ENCODE measurements at places on chromosomes 4 and X. TPM values are rescaled to one million over a fixed set of nuclear protein-coding genes. Genes with fewer than 3 reads are reported as not detected.
A peak's percentile ranks its signal among the peaks of the same experiment; 100 is the strongest.

TDO2 gene
- 0.10 TPM for total RNA-seq

GRCh38 chr4:27176400-27176799 is 315.8 kb downstream of the STIM2 start:
- no peak overlapping the region for H3K27ac ChIP-seq
- no peaks in the 10 kb centered on the region for H3K4me1 ChIP-seq
- DNase-seq = peak; percentile 66
- no peak overlapping the region for H3K4me3 ChIP-seq
- H3K27me3 ChIP-seq = no peaks in the 10 kb centered on the region

- no peak overlapping the region for H3K4me3 ChIP-seq
- no peaks in the 10 kb centered on the region for H3K36me3 ChIP-seq
- DNase-seq = no peak
Observed at GRCh38 chr4:34492414-34492813, 1751.9 kb downstream of the ARAP2 start.

DNA sequence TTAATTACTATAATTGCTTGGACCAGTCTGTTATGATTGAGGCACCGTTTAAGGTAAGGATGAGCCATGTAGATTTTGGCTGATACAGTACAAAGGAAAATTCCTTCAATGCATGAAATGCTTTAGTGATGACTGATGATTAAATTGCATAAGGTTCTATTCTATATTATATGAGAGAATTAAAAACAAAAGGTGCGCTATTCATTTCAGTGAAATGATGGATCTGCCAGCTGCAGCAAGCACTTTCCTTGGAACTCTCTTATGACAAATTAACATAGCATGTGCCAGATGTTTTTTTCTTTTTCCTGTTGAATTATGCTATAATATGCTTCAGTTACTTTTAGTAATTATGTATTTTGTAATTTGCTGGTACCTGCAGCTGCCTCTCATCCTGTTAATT is 98.5 kb downstream of the JADE1 start:
- no peaks in the 10 kb centered on the region for H3K27me3 ChIP-seq
- H3K27ac ChIP-seq = no peak overlapping the region
- no peaks in the 10 kb centered on the region for H3K4me1 ChIP-seq
- no peak overlapping the region for H3K4me3 ChIP-seq
- no peaks in the 10 kb centered on the region for H3K36me3 ChIP-seq
- no peak for DNase-seq

STPG2 gene
- total RNA-seq = not detected

DNA sequence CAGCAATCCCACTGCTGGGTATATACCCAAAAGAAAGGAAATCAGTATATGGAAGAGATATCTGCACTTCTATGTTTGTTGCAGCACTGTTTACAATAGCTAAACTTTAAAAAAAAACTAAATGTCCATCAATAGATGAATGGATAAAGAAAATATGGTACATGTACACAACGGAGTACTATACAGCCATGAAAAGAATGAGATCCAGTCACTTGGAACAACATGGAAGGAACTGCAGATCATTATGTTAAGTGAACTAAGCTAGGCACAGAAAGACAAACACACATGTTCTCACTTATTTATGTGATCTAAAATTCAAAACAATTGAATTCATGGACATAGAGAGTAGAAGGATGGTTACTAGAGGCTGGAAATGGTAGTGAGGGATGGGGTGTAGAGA is 400.7 kb downstream of the ZNF674 start:
- no peak overlapping the region for H3K4me3 ChIP-seq
- no peak overlapping the region for H3K27ac ChIP-seq
- no peaks in the 10 kb centered on the region for H3K27me3 ChIP-seq
- no peak for DNase-seq

- peaks cover 5% of the 10 kb centered on the region for H3K4me1 ChIP-seq
- no peaks in the 10 kb centered on the region for H3K36me3 ChIP-seq
- peak; percentile 40 for DNase-seq
- peaks cover 51% of the 10 kb centered on the region for H3K27me3 ChIP-seq
Observed at GRCh38 chr4:1010395-1011021, 918 bp upstream of the FGFRL1 start.

- no peaks in the 10 kb centered on the region for H3K36me3 ChIP-seq
- no peak overlapping the region for H3K27ac ChIP-seq
- H3K4me1 ChIP-seq = no peaks in the 10 kb centered on the region
- H3K27me3 ChIP-seq = no peaks in the 10 kb centered on the region
- DNase-seq = no peak
- H3K4me3 ChIP-seq = no peak overlapping the region
Observed at GRCh38 chr4:86530183-86530582, 63.9 kb upstream of the PTPN13 start.

- H3K4me1 ChIP-seq = 0 out of 2 replicates have a peak, but pooled peaks cover 6% of the 10 kb centered on the region
- no peaks in the 10 kb centered on the region for H3K36me3 ChIP-seq
- no peak overlapping the region for H3K27ac ChIP-seq
- peak; percentile 27 for DNase-seq
Observed at GRCh38 chr4:159420162-159421057, 317.5 kb downstream of the RAPGEF2 start.

- no peak for DNase-seq
- peaks cover 9% of the 10 kb centered on the region for H3K4me1 ChIP-seq
- no peak overlapping the region for H3K27ac ChIP-seq
- H3K36me3 ChIP-seq = no peaks in the 10 kb centered on the region
Observed at GRCh38 chr4:142551517-142552305, 294.4 kb downstream of the INPP4B start.

SERPINA7 gene
- not detected for total RNA-seq

CCSER1 gene
- 3.4 TPM for total RNA-seq

MAGEA4 gene
- total RNA-seq = 2.8 TPM

- peaks cover 5% of the 10 kb centered on the region for H3K36me3 ChIP-seq
- peak overlapping the region; percentile 87 for H3K4me3 ChIP-seq
- peaks cover 38% of the 10 kb centered on the region for H3K4me1 ChIP-seq
- H3K27ac ChIP-seq = no peak overlapping the region
- no peaks in the 10 kb centered on the region for H3K27me3 ChIP-seq
Observed at GRCh38 chr4:75511841-75512240, 2.4 kb downstream of the RCHY1 start.

GRCh38 chr4:82983444-82983843 is 27.2 kb downstream of the LIN54 start:
- no peaks in the 10 kb centered on the region for H3K4me1 ChIP-seq
- no peak overlapping the region for H3K27ac ChIP-seq
- H3K36me3 ChIP-seq = no peaks in the 10 kb centered on the region
- H3K27me3 ChIP-seq = no peaks in the 10 kb centered on the region

- no peak overlapping the region for H3K27ac ChIP-seq
- H3K4me1 ChIP-seq = peaks cover 8% of the 10 kb centered on the region
- no peak for DNase-seq
Observed at GRCh38 chr4:84841435-84841834, 125.1 kb downstream of the WDFY3 start.

DCHS2 gene
- total RNA-seq = 7.6 TPM

DNA sequence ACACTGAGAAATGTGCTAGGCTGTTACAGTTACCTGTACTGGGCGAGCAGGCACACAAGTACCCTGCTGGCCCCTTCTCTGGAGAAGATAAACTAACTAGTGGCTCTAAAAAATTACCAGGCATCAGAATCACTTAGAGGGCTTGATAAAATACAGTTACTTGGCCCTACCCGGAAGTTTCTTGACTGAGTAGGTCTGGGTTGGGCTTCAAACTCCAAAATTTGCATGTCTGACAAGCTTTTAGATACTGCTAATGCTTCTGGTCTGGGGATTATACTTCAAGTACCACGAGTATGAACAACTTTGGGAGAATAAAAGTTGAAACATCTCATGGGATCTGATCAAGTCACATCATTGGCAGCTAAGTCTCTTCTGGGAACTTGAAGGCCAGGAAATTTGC is 30.8 kb downstream of the CEP135 start:
- no peaks in the 10 kb centered on the region for H3K36me3 ChIP-seq
- no peak overlapping the region for H3K4me3 ChIP-seq

Measured in GM23338 (cell line).